GM18507 (cell line): ENCODE measurements at places on chromosomes 4 and X.
A peak's percentile ranks its signal among the peaks of the same experiment; 100 is the strongest.

DNA sequence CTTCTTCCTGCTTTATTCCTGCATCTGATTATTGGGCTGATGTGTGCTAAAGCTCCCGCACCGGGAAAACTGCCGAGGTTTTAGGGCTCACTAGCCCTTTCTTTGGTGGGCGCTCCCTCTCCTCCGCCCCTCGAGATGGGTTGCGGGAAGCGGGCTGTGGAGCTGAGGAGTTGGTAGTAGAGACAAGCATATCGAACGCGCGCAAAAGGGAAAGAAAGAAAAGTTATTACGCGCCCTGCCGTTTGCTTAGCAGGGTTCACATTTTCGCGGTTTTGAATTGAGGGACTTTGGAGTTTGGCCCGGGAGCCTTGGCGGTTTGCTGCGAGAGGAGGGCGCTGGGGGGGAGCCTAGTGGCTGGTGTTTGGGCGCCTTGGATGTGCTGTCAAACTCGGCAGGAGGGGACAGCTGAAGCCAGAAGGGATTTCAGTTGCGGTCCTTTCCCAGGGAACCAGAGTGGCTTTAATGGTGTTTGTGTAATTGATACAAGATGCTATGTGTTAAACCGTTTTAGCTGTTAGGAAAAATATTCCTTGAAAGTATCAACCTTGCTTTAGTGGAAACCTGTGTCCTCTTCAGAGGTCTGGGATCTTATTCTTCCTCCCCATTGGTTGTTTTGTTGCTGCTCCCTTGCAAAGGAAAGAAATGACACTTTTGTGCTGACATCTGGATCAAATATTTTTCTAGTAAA, 1.1 kb downstream of the GAB1 start:
- DNase-seq, result no peak

DNA sequence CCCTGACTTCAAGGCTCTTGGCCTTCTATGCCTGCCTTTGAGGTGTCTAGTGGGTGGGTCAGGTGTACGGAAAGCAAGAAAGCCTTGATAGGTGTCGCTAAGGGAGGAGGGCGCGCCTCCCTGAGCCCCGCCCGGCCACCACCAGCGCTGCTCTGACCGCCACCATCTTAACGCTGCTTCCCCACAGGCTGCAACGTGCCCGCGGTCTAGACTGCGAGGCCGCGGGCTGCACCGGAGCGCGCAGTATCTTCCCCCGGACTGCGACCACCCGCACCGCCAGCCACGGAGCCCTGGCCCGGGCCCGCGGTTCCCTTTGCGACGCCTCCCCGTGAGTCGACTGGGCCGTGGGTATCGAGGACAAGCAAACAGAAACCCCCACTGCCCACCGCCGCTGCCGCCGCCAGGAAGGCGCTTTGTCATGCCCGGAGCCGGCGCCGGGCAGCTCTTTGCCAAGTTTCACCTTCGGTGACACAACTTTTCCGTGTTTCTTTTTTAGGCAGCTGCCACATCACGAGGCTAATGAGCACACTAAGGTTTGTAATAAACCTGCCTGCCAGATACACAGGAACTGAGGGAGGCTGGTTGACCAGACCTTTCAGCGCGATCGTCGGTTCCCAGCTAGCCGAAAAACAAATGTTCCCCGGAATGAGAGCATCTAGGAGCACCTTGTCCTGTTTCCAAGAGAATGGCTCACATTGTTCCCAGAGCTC, 335.8 kb upstream of the F9 start:
- no peak for DNase-seq

- no peak for DNase-seq
Measured at GRCh38 chr4:107128116-107128515, 92.0 kb upstream of the DKK2 start.

- DNase-seq, result peak; percentile 11
Measured at GRCh38 chr4:24657768-24658617, 73.6 kb upstream of the DHX15 start.

- DNase-seq, result no peak
Measured at GRCh38 chrX:7330556-7330955, 182.6 kb upstream of the PUDP start.

- DNase-seq, result no peak
Measured at GRCh38 chrX:29728639-29729038, 486.7 kb upstream of the MAGEB2 start.
